ENCODE measurements at places on chromosomes 2 and 18.

- DNase-seq, result no peak
Observed at GRCh38 chr18:63928331-63928730, 20.6 kb downstream of the SERPINB10 start.

DNA sequence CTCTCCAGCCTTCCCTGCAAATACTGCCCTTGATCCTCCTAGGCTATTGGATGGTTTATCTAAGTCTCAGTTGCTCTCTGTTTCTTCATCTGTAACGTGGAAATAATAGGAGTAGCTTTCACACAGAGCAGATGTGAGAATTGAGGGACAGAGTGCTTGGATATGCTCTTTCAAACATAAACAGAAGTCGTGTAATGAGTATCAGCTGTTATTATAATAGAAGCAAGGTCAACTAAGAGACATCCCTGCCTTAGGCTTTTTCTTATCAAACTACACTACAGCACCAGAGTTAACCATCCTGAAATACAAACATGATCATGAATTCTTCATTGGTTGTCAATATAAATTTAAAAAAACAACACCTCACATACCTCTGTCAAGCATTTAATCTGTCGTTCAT, 138.2 kb downstream of the DOK6 start:
- no peak for DNase-seq

DNA sequence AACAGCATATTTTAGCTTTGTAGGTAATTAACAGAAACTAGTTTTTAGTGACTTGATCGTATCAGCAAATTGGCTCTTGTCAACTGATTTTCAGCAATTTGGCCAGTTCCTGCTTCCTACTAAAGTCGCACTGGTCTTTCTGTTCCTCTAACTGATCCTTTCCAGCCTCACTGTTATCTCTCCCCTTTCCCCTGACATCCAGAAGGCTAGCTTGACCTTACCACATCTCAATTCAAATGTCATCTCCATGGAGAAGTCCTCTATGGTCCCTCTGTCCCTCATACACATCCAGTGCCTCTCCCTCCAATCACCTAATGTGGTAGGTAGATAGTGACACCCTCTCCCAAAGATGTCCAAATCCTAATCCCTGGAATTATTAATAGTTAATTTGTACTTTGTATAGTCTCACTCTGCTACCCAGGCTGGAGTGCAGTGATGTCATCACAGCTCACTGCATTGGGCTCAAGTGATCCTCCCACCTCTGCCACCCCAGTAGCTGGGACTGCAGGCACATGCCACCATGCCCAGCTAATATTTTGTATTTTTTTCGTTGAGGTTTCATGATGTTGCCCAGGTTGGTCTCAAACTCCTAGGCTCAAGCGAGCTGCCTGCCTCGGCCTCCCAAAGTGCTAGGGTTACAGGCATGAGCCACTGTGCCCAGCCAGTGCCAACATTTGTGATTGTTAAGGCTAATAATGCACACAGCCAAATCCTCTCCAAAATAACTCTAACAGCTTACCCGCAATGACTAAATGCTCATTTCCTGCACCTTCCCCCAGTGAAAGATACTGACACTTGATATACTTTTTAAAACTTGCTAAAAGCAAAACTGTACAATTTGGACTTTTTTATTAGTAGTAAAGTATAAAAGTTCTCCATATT, 16.9 kb downstream of the PSTPIP2 start:
- DNase-seq, result no peak

DNA sequence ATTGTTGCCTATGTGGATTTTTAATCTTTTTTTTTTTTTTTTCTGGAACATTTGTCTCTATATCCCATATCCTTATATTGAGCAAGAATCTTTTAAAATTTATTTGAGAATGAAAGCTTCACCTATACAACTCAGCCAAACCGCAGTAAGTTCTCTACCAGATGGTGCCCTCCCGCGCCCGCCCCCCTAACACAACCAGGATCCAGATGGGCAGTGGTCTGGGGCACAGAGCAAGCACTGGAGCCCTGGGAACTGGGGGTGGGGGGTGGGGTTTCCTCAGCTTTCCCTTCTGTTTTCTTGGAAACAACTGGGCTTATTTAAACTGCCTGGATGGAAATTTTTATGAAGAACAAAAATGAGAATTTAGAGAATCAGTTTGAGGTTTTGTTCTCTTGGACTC, 74.6 kb downstream of the ACAA2 start:
- no peak for DNase-seq

GRCh38 chr18:78246050-78246449, 733.6 kb upstream of the SALL3 start:
- DNase-seq, result no peak

- no peak for DNase-seq
Observed at GRCh38 chr2:106882673-106883072, 3.3 kb downstream of the ST6GAL2 start.

GRCh38 chr18:28626756-28627155, 449.8 kb upstream of the CDH2 start:
- DNase-seq, result no peak

DNA sequence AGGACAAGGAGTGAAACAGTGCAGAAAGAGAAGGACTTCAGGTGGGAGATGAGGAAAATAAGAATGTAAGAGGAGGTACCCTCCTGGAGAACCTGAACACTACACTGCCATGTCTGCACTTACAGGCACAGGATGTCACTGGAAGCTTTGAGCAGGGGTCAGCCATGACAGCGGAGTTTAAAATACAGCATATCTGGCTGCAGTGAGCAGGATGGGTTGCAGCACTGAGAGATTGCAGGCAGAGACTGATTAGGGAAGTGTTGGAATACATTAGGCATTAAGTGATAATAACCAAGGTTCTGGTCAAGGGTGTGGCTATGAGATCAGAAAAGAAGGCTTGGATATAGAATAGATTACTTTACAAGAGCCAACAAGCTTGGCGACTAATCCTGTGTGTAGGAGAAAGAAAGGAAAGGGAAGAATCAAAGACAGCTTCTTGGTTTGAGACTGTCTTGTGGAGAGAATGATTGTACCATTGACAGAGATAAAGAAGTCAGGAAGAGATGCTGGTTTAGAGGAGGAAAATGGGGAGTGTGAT, 171.1 kb upstream of the RBMS1 start:
- no peak for DNase-seq

- no peak for DNase-seq
Observed at GRCh38 chr2:240574386-240575100, 6.3 kb downstream of the RNPEPL1 start.

DNA sequence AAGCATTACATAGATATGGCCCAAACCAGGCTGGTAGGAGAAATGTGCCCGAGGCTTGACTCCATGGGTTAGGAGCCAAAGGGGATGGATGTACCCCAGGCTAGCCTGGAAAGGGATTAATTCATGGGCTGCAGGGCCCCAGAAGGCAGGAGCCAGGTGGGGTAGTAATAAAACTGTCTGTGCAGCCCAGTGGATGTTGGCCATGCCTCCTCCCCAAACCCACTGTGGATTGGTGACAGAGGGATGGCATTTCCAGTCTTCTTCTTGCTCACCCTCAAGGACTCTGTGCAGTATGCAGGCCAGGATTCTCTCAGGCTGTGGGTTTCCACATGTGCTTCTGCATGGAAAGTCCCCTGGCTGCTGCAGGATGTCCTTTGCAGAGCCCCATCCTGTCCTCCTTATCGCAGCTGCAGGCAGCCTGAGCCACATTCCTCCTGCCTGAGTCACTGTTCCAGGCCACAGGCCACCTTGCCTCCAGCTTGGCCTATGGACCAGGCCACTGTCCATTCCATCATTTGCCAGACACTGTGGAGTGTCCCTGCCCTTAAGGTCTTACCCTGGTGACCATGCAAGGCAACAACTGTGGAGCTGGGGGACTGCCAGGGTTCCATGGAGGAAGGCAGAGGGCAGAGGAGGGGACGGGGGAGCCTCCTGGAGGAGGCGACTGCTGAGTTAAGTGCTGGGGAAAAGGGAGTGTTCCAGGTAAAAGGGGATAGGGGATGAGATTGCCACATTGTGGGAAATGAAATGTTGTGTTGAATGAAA, 38.9 kb downstream of the INO80C start:
- no peak for DNase-seq

- no peak for DNase-seq
Observed at GRCh38 chr18:36149514-36150289, 20.0 kb downstream of the ELP2 start.

DNA sequence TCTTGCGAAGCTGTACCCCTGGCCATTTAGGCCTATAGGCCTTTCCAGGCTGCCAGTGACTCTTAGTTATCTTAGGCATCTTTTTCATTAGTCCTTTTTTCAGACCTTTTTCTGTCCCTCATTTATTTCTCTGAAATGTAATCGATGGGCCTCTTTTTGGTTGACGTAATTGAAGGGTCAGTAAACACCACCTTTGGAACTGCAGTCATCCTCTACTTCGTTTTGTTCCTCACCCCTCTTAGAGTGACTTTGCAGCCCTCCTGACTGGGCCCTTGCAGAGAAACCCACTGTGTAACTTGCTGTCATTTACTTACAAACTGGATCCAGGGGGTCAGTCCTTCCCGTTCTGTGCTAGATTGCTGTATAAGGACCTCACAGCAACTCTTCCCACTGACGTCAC, 23.2 kb downstream of the CENPO start:
- DNase-seq, result no peak

DNA sequence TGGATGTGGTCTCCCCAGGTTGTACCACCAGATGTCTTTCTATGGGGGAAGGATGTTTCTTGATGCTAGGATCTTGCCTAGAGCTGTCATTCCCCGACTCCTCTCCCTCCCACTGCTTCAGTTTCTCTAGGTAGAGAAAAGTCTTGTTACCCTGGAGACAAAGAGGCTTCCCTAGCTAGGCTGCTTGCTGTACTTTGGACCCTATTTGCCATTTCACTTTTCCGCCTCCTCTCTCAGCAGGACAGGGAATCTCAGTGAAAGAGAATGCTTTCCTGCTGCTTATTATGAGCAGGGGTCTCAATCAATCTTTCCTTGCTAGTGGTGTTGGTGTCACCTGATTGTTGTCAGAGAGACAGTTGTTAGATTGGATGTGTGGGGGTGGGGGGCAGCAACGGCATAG, 818.8 kb upstream of the GYPC start:
- DNase-seq, result no peak

- no peak for DNase-seq
Observed at GRCh38 chr2:8541636-8542035, 140.2 kb upstream of the ID2 start.

GRCh38 chr2:174645296-174645695, 47.7 kb upstream of the WIPF1 start:
- no peak for DNase-seq

DNA sequence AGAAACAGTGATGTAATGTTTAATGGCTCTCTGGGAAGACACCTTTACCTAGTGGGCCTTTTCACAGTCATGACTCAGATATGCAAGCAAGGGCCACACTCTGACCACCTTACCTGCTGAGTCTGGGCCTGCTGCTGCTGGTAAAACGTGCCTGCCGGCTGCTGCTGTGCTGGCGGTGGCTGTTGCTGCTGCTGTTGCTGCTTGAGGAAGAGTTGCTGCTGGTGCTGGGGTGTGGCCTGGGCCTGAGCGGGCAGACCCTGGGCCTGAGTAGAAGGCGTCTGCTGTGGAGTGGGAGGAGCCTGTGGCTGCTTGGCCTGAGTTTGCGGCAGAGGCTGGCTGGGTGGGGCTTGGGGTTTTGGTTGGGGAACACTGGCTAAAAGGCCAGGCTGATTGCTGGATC, 81.6 kb upstream of the NFU1 start:
- no peak for DNase-seq

DNA sequence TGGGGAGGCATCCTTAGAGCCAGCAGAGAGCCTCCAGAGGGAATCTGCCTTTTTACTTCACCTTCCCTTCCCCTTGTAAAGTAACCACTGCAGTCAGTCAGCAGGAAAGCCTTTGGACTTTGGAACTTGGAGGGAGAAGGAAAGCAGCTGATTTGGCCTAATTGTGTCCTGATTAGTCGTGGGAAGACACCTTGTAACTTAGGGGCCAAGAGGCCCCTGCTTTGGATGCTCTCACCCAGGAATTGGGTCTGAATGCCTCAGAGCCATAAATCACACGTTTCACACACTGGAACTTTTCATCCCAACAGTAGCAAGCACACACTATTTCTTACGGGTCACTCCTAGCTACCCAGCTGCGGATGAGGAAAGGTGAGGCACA, 81.0 kb upstream of the PPM1B start:
- DNase-seq, result no peak

- DNase-seq, result no peak
Observed at GRCh38 chr2:235706506-235706905, 212.7 kb downstream of the AGAP1 start.

GRCh38 chr2:38598991-38599295, 3.8 kb downstream of the HNRNPLL start:
- no peak for DNase-seq

GRCh38 chr2:18396329-18397010, 164.0 kb downstream of the RDH14 start:
- DNase-seq, result no peak

DNA sequence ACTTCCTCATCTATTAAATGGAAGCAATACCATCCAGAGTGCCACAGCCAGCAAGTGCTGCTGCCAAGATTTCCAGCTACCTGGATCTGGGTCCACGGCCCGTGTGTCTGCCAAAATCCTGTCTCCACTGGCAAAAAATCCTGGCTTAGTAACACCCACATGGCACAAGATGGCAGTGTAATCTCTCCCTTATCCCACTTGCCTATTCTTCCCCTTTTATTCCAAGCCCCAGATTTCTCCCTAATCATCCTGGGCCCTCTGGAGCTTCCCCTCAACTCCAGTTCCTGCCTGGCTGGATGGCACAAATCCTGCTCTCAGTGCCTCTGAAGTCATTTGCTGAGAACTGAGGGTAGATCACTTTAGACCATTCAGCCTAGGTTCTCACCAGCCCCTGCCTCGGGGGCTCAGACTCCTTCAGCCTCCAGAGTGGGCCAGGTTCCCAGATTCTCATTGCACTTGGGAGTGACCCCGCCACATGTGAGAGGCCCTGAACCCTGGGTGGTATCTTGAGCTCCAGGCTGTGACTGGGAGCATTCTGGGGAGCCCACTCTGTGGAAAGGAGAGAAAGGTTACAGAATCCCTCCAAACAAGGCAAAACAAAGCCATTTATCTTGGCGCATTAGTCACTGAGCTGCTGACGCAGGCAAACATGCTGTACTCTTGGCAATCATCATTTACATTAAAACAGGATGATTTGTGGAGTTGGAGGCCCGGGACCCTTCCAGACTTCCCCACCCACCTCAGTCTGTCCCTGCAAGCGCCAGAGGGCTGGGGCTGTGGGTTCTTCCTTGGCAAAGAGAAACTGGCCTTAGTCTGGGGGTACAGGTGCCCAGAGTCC, 325.8 kb downstream of the DYSF start:
- no peak for DNase-seq

GRCh38 chr18:6835345-6835744, 105.8 kb downstream of the ARHGAP28 start:
- no peak for DNase-seq

GRCh38 chr2:17543848-17544247, 3.4 kb downstream of the VSNL1 start:
- no peak for DNase-seq

GRCh38 chr2:74416778-74417177, 4.6 kb downstream of the C2orf81 start:
- DNase-seq, result no peak
